ENCODE measurements at places on chromosomes 5 and 9.

DNA sequence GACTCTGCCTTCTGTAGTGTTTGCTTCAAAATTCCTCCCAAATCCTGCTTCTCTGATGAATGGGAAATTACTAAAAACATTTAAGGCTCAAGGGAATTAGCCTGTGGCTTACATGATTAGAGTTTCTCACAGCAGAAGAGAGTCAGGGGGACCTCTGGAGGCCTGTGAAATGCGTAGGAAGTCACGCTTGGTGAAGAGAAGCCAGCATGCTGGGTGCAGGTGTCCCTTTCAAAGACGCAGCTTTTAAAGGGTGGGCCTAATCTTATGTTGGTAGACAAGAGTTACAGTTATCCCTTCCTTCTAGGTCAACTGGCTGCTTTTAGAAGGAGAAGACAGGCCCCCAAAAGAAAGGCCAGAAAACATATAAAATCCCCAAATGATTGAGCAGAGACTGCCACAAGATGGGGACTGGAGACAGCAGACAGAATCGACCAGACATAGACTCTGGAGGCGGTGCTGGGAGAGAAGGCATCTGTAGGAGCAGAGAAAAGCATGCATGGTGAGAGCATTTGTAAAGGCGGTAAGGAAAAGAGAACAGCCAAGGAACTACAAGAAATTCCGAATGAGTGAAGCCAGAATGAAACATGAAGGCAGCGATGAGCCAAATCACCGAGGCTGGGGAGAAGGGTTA, 42.3 kb downstream of the B4GALT1 start:
- DNase-seq, result no peak

DNA sequence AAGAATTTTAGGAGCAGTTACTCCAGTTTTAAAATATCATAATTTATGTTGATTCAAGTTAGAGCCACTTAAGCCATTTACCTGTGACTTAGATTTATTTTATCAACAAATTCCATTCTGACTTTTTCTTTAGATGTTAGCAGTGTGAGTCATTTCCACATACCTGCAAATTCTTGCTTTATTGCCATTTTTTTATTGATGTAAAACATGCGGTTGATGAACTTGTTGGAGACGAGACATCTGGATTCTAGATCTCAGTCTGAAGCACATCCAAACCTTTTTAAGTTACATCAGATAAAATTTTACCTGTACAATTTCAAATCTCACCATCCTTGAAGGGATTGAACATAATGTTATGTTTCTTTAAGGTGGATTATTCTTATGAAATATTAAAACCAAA, 240.9 kb downstream of the IRX1 start:
- no peak for DNase-seq

DNA sequence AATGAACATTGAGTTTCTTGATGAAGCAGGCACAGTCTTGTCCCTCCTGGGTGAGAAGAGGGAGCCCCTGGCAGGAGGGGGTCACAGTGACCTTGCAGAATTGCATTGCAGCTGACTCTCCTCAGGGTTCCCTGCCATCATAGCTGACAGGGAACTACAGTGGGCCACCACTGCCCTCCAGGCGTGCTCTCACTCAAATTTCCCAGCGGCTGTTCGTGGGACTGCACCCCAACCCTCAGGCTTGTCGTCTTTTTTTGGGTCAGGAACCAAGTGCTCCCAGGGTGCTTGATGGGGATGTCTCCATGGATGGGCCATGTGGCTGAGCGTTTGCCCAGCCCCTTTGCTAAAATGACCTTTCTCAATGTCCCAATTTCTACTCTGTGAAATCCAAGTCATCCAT, 215.8 kb downstream of the MELK start:
- DNase-seq, result peak; percentile 41

DNA sequence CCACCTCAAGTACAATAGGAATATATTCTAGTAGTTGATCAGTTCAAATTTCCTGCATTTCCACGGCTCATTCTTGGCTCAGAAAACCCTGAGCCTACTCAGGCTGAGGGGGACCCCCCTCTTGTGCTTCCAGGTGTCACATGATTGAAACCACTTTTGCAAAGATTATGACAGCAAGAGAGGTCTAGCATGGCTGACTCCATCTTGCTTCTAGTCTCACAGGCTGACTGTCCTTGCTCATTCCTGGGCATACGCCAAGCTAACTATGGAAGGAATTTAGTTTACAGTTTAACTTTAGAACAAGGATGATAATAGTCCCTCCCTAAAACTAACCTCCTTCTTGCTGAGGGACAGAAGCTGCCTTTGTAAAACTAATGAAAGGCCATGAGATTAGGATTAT, 154.1 kb downstream of the SNX18 start:
- no peak for DNase-seq

DNA sequence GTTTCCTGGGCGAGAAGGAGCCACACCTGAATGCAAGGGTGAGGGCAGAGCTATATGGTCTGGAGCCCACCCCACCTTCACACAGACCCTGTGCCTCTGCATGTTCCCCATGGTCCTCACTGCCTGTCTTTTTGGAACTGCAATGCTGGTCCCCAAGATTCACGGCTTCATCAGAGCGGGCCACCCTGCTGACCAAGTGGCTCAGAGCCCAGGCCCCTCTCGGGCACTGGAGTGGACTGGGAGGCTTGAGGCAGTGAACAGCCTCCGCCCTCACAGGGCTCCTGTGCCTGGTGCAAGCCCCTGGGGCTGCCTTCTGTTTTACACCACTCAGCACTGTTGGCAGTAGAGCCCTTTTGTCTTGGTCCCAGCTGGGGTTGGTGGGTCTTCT, 143.2 kb downstream of the CACNA1B start:
- DNase-seq, result no peak

DNA sequence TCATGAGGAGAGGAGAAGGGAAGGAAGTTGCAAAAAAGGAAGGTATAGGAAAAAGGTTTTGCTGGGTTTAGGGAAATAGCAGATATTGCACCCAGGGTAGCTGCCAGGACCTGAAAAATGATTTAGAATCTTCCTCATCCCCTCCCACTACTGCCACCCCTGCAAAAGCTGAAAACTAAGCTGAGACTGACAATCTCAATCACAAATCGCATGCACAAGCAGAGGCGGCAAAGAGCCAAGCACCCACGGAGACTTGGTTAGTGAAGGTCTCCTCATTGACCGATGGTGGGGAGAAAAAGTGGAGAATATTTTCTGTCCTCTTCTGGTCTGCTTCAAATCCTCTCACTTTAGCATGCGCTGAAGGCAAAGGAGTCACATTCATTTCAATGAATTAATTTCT, 39.1 kb upstream of the PAM start:
- no peak for DNase-seq

DNA sequence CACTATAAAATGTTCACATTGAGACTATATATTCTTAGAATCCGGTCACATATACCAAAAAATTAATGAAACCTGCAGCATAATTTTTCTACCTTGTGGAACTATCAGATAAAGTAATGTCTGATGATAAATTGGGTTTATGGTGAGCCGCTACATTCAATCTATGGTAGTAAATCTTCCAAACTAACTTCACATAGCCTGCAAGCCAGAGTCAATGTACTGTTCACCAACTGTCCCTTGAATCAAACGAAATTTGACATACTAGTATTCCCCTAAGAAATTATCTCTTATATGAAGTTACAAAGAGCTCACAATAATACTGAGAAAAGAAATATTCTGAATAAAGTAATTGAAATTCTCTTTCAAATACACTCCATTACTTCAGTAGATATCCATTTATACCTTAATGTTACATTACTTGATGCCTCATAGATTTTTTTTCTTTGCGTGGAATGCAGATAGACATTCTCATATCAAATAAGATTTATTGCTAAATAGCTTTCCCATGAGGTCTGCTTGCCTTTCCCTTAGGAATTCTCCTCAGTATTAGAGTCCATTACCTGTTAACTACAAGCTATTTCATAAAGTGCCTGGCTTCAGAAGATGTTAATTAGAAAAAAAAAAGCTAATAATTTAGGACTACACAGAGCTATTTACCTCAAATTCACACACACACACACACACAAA, 169.5 kb downstream of the PTPRD start:
- DNase-seq, result no peak

DNA sequence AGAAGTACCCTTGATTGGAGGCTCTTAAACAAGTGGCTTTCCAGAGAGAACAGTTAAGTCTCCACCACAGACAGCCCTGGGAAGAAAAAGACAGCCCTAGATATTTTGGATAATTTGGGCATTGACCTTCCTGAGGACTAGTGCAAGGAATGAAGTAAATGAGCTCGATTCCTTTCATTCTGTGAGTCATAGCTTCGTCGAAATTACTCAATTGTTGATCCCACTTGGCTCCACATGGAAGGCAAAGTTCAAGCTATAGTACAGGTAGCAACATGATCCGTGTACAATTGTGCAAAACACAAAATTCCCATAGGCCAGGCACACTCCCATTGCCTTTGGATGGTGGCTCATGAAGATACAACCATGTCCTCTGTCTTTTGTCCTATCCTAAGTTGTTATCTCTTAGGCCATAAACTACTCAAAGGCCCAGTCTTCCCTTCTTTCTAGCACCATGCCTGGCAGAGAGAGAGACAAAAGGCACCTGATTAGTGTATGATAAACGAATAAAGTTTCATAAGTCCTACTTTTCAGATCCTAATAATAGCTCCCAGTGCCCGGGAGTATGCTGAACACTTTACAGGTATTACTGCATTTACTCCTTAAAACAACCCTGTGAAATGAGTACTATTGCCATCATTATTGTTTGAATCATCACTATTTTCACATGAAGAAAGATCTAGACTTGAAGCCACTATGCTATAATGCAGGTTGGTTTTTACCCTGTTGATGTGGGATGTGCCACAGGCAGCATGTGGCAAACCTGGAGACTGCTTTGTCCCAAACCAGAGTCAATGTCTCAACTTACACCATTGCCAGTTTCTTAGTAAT, 116.7 kb upstream of the RANBP3L start:
- no peak for DNase-seq

DNA sequence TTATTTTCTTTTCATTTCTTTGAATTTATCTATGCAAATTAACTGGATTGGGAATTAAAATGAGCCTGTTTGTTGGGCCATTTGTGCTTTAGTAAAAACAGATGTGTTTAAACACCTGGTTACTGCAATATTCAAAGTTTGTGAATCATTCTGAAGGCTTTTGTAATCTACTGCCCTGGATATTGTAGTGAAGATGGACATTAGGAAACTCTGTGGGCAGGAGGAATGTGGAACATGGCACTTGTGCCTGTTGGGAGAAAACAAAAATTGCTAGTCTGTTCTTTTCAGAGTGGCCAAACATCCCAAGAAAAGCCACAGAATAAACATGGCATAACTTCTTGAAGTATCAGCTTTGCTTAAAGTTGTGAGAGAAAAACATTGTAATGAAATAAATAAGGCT, 40.8 kb downstream of the CHSY3 start:
- DNase-seq, result no peak

DNA sequence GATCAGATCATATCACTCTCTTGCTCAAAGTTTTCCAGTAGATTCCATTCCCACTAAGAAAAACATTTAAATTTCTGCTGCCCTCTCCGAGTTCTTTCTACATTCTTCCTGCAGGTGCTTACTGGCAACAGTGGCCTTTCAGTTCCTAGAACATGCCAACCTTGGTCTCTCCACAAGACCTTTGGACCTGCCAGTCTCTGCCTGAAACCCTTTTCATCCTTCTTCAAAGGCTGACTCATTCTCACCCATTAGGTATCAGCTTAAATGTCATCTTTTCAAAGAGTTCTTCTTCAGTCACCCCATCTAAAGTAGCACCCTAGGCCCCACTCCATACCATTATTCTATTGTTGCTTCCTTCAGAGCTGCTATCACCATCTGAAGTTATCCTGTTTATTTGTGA, 21.8 kb downstream of the PPIC start:
- DNase-seq, result no peak

Data from iPS-NIHi11 (cell line).